ENCODE measurements at places on chromosomes 6 and 20. TPM values are rescaled to one million over a fixed set of nuclear protein-coding genes. Genes with fewer than 3 reads are reported as not detected.

HIVEP1 gene
- total RNA-seq = 37.1 TPM

TREML1 gene
- total RNA-seq = not detected

AKAP12 gene
- 240 TPM for total RNA-seq

CCHCR1 gene
- total RNA-seq = 28.7 TPM

HNF4A gene
- not detected for total RNA-seq

ADGRG6 gene
- total RNA-seq = not detected

TBC1D32 gene
- total RNA-seq = 24.2 TPM

MEP1A gene
- not detected for total RNA-seq

CTAGE9 gene
- not detected for total RNA-seq

TAGAP gene
- total RNA-seq = not detected

PPIL6 gene
- total RNA-seq = 0.83 TPM

STX11 gene
- not detected for total RNA-seq

C20orf202 gene
- total RNA-seq = not detected

GRCh38 chr6:157640746-157641451 lies 182.1 kb upstream of the SNX9 start:
- DNase-seq = no peak

GRCh38 chr6:11600251-11600650 lies 62.7 kb downstream of the TMEM170B start:
- no peak for DNase-seq

DNA sequence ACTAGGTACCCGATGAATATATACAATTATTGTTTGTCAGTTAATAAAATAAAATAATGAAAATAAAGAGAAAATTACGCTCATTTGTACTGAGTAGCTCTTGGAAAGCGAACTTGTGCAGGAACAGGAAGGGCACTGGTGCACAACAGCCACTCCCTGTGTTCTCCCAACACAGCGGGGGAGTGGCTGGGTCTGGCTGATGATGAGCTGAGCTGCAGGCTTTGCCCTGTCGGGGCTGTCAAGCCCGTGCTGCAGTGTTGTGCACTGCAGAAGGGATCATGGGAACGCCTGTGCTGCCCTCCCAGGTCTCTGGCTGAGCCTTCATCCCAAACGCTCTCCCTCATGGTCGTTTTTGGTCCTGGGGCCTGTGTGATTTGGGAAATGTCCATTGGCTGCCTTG lies 131.7 kb upstream of the MAP3K4 start:
- no peak for DNase-seq

- no peak for DNase-seq
Measured at GRCh38 chr20:37839955-37840354, 63.0 kb upstream of the VSTM2L start.

- DNase-seq = no peak
Measured at GRCh38 chr6:55560290-55560885, 18.6 kb downstream of the HMGCLL1 start.

DNA sequence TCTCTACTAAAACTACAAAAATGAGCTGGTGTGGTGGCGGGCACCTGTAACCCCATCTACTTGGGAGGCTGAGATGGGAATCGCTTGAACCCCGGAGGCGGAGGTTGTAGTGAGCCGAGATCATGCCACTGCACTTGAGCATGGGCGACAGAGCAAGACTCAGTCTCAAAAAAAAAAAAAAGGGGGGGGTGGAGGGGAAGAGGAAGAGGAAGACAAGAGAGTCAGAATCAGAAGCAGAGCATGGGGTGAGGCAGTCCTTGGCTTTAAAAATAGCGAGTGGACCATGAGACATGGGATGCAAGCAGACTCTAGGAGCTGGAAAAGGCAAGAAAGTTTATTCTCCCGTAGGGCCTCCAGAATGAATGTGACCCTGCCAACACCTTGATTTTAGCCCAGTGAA lies 3.9 kb upstream of the SLC9A8 start:
- DNase-seq = no peak

- no peak for DNase-seq
Measured at GRCh38 chr20:34954904-34955230, 739 bp downstream of the GSS start.

DNA sequence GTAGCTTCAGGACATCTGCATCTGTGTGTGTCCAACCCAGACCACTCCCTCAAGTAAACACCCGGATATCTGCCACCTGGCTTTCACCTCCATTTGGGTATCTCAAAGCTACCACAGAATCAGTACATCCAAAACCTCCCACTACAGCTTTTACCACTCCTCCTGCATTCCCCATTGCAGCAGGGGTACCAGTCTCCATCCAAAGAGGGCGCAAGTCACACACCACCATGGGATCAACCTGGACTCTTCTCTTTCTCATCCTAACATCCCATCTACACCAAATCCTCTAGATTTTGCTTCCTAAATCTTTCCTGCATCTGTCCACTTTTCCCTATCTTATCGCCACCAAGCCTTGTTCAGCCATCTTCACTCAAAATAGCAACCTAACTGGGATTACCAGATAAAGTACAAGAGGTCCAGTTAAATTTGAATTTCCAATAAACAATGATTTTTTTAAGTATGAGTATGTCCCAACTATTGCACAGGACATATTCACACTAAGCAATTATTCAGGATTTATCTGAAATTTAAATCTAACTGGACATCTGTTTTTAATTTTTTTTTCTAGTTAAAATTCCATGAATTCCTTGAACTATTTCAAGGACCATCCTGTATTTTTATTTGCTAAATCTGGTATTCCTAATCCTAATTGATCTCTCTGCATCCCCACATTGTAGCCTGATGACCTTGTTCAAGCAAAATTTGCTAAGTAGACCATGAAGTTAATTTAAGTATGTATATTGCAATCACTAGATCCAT lies 164.3 kb upstream of the MLN start:
- no peak for DNase-seq

GRCh38 chr6:147285087-147285855 lies 81.1 kb downstream of the STXBP5 start:
- DNase-seq = no peak

DNA sequence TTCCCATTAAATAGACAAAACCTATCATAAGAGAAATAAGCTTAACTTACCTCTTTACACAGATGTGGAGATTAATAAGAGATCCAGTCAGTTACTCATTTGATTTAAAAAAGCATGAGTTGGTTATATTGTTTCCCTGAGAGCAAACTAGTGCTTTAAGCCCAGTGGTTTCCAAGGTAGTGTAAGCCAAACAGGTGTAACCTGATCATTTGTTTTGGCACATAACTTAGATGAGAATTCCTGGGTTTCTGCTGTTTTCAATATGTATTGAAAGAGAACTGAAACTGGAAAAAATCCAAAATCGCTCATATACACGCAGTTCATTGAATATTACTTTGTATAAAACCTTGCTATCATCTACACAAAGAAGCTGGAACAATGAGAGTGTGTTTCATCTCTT lies 30.5 kb upstream of the SMIM8 start:
- DNase-seq = no peak

DNA sequence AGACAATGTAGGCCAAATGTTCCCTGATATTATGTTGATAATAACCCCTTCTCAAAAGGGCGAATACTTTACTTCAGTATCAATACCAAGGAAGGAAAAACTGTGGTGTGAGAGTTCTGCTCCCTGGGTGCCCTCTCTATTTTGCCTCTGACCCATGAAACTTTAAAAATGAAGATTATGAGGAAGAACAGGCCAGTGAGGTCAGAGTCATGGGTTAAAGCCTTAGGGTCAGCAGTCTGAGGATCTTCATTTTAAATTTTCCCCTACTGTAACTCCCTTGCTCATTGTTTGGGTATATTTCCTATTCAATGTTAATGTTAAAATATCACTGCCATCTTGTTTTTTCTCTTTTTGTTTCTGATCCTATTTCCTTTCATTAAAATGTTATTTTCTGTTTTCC lies 47.9 kb downstream of the PRKN start:
- no peak for DNase-seq

- DNase-seq = no peak
Measured at GRCh38 chr6:54238396-54238795, 69.8 kb upstream of the TINAG start.

DNA sequence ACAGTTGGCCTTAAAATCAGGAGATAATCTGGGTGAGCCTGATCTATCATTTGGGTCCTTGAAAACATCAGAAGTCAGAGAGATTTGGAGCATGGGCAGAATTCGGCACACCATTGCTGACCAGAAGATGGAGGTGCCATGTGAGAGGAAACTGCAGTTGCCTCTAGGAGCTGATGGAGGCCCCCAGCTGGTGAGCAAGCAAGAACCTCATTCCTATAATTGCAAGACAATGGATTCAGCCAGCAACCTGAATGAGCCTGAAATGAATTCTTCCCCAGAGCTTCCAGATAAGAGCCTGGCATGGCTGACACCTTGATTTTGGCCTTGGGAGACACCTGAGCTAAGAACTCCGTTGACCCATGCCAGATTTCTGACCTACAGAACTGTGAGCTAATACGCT lies 76.3 kb upstream of the FYN start:
- no peak for DNase-seq

GRCh38 chr20:33909331-33909921 lies 84.3 kb upstream of the RALY start:
- DNase-seq = no peak

DNA sequence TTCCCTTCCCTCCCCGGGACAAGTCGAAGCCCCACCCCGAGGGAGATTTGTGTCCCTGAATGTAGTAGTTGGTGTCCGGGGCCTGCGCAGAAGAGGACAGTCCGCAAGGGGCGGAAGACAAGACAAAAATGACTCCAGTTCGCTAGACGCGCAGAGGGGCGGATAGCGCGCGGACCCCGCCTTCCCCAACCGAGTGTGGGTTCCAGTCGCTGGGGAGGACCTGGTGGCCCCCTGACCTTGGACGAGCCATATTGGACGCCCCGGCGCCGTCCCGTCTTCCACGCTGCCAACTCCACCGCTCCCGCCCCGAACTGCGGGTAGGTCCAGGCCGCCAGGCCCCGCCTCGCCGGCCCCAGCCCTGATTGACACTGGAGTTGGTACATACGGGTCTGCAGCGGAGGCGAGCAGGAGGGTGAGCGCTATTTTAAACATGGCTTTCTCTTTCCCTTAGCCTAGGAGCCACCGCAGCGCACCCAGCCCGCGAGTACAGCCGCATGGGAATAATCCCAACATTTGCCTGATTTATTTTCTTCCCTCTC lies 802 bp downstream of the HMGN3 start:
- DNase-seq = peak; percentile 87

DNA sequence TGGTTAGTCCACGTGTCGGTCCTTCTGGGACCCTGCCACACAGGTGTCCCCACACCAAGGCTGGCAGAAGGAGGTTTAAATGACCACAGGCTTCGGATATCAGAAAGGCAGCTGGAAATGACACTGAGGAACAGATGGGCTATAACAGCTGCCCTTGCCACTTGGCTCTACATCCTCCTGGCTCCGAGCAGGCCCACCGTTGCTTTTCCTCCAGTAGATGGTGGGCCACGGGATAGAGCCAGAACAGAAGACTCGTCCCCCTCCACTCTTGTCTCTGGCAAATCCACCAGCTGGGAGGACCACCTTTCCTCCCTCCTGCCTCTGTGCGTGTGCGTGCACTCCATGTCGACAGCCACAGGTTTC lies 17.6 kb downstream of the WRNIP1 start:
- peak; percentile 57 for DNase-seq

- DNase-seq = no peak
Measured at GRCh38 chr6:162684961-162685360, 42.6 kb downstream of the PRKN start.

DNA sequence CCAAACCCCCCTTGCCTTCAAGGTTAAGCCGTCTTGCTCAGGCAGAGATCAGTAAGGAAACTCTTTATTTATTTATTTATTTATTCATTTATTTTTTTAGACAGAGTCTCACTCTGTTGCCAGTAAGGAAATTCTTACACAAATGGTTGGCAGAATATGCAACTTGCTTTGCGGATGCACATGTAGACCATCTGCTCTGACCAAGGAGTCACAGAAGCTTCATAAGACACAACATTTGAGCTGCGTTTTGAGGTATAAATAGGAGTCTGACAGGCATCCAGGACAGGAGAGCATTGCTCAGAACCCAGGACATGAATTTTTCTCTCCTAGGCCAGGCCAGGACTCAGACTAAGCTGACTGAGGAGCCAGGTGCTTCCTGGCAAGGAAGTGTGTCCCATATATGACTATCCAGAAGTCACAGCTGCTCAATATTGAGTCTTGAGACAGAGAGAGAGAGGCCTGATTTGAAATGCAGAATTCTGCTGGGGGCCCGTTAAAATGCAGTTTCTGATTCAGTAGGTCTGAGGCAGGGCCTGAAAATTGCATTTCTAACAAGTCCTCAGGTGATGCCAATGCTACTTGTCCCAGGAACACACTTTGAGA lies 43.9 kb downstream of the HLA-A start:
- DNase-seq = no peak

- DNase-seq = no peak
Measured at GRCh38 chr6:47235421-47235820, 74.3 kb downstream of the TNFRSF21 start.

GRCh38 chr6:126447367-126447766 lies 107.5 kb downstream of the CENPW start:
- no peak for DNase-seq

DNA sequence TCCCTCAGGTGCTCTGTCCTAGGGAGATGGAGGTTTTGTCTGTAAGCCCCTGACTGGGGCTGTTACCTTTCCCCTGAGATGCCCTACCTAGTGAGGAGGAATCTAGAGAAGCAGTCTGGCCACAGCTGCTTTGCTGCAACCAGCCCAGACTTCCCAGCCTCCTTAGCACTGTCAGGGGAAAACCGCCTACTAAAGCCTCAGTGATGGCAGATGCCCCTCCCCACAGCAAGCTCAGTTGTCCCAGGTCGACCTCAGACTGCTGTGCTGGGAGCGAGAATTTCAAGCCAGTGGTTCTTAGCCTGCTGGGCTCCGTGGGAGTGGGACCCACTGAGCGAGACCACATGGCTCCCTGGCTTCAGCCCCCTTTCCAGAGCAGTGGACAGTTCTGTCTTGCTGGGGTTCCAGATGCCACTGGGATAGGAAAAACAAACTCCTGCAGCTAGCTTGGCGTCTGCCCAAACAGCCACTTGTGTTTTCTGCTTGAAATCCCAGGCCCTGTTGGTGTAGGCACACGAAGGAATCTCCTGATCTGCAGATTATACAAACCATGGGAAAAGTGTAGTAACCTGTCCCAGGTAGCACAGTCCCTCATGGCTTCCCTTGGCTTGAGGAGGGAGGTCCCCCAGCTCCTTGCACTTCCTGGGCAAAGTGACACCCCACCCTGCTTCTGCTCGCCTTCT lies 146.4 kb upstream of the PROKR2 start:
- no peak for DNase-seq
